ENCODE measurements at places on chromosomes 2 and 18.

DNA sequence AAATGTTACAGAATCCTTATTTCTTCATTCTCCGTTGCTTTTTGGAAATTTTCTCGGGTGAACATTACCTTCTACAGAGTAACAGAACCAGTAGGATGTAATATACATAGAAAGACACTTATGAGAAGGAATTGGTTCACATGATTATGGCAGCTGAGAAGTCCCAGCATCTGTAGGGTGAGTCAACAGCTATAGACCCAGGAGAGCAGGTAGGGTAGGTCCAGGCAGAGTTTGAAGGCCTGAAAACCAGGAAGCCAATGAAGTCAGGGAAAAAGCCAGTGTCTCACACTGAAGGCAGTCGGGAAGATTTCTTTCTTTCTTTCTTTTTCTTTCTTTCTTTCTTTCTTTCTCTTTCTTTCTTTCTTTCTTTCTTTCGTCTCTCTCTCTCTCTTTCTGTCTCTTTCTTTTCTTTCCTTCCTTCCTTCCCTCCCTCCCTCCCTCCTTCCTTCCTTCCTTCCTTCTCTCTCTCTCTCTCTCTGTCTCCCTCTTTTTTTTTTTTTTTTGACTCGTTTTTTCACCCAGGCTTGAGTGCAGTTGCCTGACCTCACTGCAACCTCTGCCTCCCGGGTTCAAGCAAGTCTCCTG is 15.1 kb upstream of the YES1 start:
- no peak for DNase-seq

GRCh38 chr2:120899771-120900170 is 164.1 kb downstream of the GLI2 start:
- DNase-seq = no peak

- DNase-seq = no peak
Measured at GRCh38 chr2:101858246-101858645, 133.5 kb upstream of the IL1R2 start.

GRCh38 chr2:152694161-152694661 is 23.1 kb downstream of the PRPF40A start:
- DNase-seq = no peak

GRCh38 chr2:3446381-3446780 is 66.9 kb downstream of the TRAPPC12 start:
- DNase-seq = no peak

DNA sequence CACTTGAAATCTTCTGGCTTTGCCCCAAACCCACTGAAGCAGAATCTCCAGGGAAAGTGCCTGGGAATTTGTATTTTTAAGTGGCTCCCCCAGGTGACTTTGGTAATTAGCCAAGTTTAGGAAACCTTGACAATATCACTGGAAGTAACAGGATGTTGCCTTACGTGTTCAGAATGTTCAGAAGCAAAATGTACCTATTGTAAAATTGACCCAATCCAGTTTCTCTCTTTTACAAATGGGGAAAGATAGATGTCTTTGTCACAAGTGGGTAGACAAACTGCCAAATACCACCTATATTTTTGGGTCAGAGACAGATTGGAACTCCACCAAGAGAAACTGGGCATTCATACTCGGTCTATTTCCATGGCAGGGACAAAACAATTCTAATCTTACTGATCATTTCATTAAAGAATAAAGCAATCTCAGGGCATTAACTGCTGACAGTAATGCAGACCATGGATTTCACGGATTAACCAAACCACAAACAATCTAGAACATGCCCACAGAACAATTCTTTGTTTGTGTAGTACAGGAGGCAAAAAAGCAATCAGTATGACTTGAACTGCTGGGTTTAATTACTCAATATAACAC is 255.8 kb downstream of the ERBB4 start:
- DNase-seq = peak; percentile 35

Measured in NCI-H2029 treated with DMSO at 0.1 percent for 48 hours (cell line).